ENCODE measurements at places on chromosomes 11 and 22. TPM values are rescaled to one million over a fixed set of nuclear protein-coding genes. Genes with fewer than 3 reads are reported as not detected.

DNA sequence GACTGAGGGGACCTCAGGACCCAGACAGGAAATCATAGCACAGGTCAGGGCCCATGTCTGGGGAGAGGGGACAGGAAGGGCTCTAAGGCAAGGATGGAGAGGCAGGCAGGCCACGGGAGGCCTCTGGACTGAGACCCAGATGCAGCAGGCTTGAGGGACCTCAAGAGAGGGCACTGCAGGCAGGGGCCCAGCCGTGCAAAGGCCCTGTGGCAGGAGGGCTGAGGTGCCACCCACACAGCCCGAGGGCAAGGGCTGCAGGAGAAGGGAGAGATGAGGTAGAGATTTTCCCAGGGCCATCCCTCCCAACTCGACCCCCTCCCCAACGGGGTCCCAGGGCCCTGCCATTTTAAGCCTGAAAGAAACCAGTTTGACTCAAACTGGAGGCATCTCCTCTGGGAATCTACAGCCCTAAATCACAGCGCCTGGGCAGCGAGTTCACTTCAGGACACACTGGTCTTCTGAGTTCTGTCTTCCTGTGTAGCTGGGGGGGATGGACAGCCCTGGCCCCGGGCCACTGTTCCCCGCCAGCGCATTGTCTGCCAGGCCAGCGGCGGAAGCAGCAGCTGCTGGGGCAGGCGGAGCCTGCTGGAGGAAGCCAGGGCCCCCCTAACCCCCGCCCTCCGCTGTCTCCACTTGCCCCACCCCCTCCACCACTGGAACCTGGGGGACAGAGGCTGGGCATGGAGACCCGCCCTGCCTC lies 20.3 kb upstream of the WNT7B start:
- DNase-seq = peak; percentile 97

GRCh38 chr11:12362857-12363256 lies 14.5 kb upstream of the PARVA start:
- no peak for DNase-seq

GRCh38 chr22:45059296-45059695 lies 49.5 kb upstream of the PHF21B start:
- DNase-seq = no peak

DNA sequence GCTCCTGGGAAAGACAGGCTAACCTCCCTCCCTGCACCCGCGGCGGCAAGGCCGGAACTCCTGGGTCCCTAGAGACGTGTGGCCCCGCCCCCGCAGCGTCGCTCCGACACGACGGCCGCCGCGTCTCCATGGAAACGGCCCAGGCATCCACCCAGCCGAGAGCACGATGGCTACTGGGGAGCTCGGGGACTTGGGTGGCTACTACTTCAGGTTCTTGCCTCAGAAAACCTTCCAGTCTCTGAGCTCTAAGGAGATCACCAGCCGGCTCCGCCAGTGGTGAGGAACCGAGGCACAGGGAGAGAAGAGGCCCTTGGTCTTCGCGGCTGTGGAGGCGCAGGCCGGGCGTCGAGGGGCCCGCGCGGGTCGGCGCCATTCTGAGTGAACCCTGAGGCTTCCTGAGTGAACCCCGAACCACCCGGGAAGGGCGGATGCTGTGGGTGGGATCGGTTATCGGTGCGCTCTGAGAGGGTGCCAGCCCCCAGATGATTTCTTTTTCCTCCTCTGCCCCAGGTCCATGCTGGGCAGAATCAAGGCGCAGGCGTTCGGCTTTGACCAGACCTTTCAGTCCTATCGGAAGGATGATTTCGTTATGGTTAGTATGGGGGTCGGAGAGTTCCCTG lies at the start of gene CFAP300:
TSS of gene CFAP300 (plus strand) at position 133 of the 620 bp plus-strand sequence. CDS start at position 167, 34 bp downstream.
- DNase-seq = peak; percentile 47

DNA sequence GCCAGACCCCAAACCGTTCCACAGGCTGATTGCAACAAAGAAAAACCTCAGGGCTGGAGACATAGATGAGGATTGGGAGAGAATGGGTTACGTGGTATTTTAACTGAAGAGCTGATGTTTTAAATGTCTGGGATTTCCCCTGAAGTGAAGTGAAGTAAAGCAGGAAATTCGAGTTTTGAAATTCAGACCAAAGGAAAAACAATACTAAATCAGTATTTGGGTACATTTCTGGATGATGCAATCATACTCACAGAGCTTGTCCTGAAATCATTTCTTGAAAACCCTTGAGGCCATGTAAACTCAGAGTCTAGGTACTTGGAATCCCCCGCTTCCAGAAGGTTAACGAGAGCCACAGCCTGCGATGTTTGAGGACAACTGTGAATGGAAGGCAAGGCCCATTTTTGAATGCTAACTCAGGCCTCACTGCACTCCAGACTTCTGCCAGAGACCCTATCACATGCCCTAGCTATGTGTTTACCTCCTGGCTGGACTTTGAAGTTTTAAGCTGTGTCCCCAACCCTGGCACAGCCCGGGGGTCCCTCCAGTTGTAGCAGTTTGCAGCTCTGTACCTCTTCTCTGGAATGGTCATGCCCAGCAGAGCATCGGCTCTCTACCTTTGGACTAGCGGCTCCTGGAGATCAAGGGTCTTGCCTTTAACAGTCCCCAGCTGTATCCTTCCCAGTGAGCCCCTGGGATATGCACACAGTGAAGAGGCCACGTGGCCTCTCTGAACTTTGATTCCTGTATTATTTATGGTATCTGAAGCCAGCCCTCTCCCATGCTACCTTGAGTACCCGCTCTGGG lies 5.4 kb upstream of the FTH1 start:
- peak; percentile 57 for DNase-seq

DNA sequence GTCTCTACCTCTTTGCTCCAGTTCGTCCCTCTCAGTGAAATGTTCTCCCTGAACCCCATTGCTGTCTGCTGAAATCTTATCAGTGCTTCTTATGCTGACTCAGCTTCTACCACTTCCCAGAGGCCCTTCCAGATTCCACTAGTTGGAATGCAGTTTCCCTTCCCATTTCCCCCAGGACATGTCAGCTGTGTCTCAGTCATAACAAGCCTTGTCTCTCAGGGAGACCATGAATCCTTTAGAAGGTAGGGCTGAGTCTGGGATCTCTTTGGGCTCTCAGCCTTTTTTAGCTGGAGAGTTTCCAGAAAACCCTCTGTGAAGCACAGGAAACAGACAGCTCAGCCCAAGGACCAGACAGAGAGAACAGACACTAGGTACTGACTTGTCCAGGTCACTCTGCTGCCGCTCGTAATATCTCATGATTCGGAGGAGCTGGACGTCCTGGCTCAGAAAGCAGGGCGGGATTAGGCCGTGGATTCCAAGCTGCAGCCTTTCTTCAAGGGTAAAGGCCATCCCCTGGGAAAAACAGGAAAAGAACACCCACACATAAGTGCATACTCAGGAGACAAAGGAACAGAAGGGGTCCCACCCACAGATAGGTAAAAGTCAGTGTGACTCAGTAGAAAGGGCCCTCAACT lies 113.0 kb downstream of the ME3 start:
- peak; percentile 90 for DNase-seq

DNA sequence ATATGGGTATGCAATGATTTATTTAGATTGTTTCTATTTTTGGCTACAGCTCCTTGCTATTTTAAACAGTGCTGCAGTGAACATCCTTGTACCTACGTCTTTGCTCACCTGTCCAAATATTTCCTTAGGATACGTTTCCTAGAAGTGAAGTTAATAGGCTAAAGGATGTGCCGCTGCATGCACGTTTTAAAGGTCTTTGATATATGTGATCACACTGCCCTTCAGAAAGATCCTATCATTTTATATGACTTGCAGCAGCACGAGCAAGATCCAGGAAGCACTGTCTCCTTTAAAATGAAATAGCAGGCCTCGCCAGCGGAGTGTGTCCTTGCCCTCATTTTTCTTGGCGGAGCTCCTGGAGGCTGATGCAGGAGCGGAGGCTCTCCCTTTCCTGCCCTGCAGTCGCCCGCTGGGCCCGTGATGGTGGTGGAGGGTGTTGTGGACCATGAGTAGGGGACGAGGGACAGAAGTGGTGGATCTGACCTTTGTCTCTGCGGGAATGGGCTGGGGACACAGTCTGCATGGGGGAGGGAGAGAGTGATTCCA lies 19.4 kb downstream of the RPS6KA4 start:
- DNase-seq = no peak

TREH gene
- not detected for total RNA-seq

NXPE2 gene
- total RNA-seq = not detected

Measured in dermis blood vessel endothelial cell (primary cell).